ENCODE measurements at places on chromosomes 3 and 15. TPM values are rescaled to one million over a fixed set of nuclear protein-coding genes. Genes with fewer than 3 reads are reported as not detected.
A peak's percentile ranks its signal among the peaks of the same experiment; 100 is the strongest.

The CASR gene
- not detected for total RNA-seq

The CCDC191 gene
- 0.20 TPM for total RNA-seq

The PRSS50 gene
- not detected for total RNA-seq

The CFAP100 gene
- not detected for total RNA-seq

The SLC28A1 gene
- not detected for total RNA-seq

The FOXB1 gene
- total RNA-seq, result not detected

The LYSMD2 gene
- total RNA-seq, result 25.2 TPM

DNA sequence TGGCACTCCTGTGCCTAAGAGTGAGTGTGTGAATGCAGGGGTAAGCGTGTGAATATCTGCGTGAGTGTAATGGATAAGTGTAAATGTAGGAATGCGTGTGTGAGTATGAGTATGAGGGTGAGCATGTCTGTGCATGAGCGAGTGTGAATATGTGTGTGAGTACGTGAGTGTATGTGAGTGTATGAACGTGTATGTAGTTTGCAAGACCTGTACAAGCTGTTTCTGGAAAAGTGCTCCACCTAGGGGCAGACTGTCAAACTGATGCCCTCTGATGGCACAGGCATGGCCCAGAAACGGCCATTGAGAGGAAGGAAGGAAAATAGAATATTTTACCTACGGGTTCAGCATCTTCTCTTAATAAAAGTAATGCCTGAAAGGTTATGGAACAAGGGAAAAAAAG lies 24.4 kb upstream of the FRMD4B start:
- peak; percentile 43 for DNase-seq

DNA sequence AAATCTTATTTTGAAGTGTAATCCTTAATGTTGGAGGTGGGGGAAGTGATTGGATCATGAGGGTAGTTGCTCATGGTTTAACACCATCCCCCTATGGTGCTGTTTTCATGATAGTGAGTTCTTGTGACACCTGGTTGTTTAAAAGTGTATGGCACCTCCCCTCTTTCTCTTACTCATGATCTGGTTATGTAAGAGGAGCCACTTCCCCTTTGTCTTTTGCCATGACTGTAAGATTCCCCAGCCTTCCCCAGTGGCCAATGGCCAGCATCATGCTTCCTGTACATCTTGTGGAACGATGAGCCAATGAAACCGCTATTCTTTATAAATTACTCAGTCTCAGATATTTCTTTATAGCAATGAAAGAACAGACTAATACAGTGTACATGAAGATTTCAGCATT lies 39.8 kb upstream of the GMNC start:
- DNase-seq, result no peak

DNA sequence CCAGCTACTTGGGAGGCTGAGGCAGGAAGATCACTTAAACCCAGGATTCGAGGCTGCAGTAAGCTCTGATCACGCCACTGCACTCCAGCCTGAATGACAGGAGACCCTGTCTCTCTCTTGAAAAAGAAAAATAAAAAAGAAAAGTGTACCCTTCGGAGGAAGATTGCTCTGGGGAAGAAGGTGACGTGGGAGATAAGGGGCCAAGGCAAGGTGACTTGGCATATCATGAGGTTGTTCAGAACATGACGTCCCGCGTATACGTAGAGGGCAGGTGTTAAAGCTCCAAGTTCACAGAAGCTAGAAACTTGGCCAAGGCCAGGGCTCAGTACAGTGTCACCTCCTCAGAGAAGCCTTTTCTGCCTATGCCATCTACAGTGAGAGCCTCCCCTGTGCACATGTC lies 6.7 kb upstream of the ACAD9 start:
- no peak for DNase-seq

DNA sequence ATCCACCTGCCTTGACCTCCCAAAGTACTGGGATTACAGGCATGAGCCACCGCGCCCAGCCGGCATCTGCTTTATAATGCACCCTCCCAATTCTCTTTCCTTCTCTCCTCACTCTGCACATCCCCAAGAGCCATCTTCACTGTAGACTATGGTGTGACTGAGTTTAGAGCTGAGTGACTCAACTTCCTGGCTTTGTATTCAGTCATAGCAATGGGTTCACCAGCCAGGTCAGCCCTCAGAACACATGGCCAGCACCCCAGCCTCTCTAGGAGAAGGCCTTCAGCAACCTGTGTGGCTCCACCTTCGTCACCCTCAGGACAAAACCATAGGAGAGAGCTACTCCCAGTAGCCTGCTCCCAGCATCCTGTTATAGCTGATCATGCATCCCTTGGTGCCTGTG lies 33.0 kb downstream of the ARID3B start:
- peak; percentile 12 for DNase-seq

- DNase-seq, result no peak
Measured at GRCh38 chr15:60651734-60652141, 172.8 kb upstream of the ICE2 start.

- DNase-seq, result no peak
Measured at GRCh38 chr3:14129296-14129695, 4.4 kb downstream of the TMEM43 start.

DNA sequence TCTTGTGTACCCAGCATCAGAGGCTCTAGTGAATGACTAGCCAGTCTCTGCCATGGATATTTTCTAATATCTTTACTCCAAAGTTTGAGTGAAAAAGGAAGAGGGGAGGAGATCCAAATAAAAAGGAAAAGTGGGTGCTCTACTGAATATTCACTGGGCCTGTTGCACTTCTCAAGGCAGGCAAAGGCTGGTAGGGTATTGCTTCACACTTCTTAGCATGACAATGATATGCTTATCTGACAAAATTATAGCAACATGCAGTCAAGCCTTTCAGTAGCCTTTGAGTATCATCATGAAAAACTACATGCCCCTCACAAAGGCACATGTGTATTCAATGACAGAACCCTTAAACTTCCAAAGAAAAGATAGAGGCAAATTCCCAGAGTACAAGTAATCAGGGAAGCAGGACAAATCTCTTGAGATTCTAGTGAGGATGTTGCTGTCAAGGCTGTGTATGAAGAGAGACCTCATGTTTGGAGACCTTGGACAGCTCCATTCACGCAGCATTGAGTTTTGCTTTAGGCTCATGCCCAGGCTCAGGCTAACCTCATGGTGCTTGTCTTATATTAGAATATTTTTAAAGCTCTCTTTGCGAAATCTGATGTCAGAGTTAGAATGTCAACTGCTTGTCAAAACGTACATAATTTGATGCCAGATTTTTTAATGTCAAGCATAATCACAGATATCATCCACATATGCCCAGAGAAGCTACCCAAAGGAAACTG lies 506.9 kb downstream of the OCA2 start:
- DNase-seq, result no peak

Data from MG63 (cell line).